Endothelial cell (in vitro differentiated cells): ENCODE measurements at places on chromosomes 4 and X. TPM values are rescaled to one million over a fixed set of nuclear protein-coding genes. Genes with fewer than 3 reads are reported as not detected.
A peak's percentile ranks its signal among the peaks of the same experiment; 100 is the strongest.

DNA sequence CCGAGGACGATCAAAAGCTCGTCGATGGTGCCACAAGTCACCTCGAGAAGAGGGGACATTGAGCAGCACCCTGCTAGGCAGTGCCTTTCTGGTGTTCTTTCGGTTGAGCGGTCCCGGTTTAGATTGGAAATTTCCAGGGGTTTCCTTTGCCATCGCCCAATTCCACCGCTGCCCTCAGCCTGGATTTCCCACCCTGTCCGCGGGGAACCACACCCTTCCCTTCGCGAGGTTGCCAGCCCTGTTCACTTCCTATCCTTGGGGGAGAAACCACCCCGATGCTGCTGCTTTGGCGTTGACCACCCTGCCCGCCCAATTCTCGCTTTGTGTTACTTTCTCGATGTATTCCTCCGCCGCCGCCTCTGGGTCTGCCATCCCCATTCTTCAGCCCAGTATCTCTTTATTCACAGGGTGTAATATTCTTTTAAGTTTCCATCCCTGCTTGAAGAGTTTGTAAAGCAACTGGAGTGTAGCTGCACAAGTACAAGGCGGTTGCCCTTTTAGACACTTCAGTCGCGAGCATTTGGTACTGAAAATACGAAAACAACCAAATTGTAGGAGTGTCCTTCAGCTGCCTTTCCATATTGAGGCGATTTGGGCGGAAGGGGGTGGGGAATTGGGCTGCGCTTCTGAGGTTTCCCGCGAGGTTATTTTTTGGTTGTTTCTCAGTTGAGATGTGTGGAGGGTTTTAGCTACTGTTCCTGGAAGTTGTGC lies 1.1 kb downstream of the OGT start:
- DNase-seq = peak; percentile 35

DNA sequence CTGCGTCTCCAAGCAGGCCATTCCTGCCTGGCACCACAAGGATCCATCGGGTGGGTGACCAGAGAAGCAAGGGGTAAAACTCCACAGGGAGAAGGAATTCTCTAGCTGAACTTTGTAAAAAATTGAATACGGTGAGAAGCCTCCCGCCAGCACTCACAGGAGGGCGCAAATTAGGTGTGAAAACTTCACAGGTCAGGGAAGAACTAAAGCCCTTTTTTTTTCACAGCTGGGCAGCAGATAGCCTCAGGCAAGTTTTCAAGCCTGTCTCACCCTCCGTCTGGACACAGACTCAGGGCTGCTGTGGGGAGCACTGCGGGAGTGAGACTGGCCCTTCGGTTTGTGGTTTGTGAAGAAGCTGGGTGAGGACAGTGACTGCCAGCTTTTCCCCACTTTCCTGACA lies 224.1 kb upstream of the FGF16 start:
- DNase-seq = no peak

GRCh38 chr4:41887821-41888686 lies 47.2 kb upstream of the TMEM33 start:
- DNase-seq = peak; percentile 48

NEUROG2 gene
- total RNA-seq = not detected

- DNase-seq = no peak
Measured at GRCh38 chrX:103927030-103927429, 35.4 kb upstream of the TMSB15B start.

DNA sequence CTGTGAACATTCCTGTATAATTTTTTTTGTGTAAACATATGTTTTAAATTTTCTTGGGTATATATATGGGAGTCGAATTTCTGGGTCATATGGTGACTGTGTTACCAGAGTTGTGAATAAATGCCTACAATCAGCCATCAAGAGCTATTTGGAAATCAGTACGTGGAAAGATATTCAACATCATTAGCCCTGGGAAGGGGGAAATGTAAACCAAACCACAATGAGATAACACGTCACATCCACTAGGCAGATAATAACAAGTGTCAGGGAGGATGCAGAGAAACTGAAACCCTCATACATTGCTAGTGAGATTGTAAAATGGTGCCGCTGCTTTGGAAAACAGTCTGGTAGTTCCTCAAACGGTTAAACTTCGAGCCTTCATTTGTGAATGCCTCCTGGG lies 43.9 kb downstream of the LUZP4 start:
- no peak for DNase-seq

GRCh38 chr4:28890949-28891775 lies 1829.0 kb upstream of the PCDH7 start:
- DNase-seq = no peak

GRCh38 chr4:145345401-145345800 lies 136.3 kb upstream of the SMAD1 start:
- no peak for DNase-seq

DNA sequence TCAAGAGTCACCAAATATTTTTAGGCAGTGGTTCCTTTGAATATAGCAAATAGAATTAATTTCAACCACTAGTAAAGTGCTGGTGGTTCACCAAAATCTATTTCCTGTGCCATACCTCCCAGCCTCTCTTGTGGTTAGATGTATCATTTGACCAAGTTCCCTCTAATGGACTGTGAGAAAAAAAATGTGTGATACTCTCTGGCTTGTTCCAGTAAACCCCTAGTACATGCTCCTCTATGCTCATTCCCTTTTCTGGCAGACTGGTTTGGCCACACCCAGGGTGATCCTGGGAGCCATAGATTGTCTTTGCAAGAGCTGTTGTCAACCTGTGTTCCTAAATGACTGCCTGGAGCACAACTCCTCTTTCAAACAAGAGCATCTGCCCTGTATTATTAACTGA lies 109.5 kb downstream of the FRAS1 start:
- DNase-seq = no peak

DNA sequence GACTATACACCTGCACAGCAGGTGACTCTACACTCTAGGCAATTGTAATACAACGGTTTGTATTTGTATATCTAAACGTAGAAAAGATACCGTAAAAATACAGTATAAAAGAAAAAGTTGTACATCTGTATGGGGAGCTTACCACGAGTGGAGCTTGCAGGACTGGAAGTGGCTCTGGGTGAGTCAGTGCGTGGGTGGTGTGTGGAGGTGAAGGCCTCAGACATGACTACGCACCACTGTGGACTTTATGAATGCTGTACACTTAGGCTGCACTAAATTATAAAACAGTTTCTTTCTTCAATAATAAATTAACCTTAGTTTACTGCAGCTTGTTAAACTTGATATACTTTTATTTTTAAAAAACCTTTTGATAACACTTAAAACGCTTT lies 85.0 kb upstream of the FAT1 start:
- DNase-seq = no peak

- DNase-seq = peak; percentile 77
Measured at GRCh38 chr4:4867375-4868039, 8.0 kb downstream of the MSX1 start.

- no peak for DNase-seq
Measured at GRCh38 chrX:52420824-52421443, 52.1 kb downstream of the XAGE2 start.

POLN gene
- 2.5 TPM for total RNA-seq

TLR3 gene
- total RNA-seq = not detected

DNA sequence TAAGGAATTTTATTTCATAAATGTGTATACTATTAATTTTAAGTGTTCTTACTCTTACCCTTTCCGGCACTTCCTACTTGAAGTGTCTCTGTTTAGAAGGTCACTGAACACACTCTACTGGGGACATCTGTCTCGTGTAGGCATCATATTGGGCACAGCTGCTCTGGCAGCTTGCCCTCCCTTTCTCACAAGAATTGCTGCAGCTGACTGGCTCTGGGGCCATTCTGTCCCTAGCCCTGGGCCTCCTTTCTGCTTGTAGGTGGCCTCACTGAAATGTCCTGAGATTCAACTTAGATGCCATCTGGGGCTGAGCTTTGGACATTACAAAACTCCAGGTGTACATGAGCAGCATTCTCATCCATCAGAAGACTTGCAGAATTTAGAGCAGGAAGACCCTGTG lies 49.6 kb downstream of the SMAD1 start:
- no peak for DNase-seq

DNA sequence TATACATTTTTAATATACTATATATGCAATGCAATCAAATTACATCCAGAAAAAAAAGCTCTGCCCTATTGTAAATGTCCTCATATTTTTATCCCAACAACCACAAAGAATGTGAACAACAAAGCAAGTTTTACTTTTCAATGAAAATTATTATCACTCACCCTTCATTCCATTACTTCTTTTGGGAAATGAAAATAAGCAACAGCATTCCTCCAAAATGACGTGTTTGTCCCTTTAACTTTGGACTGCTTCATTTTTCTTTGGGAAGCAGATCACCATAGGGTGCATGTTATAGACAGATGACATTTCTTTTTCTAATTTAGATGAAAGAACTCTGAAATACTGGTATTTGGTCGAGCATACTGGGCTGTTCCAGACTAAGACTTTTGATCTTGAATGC lies 667.1 kb upstream of the BOD1L1 start:
- no peak for DNase-seq
